ENCODE measurements at places on chromosomes 11 and 22. TPM values are rescaled to one million over a fixed set of nuclear protein-coding genes. Genes with fewer than 3 reads are reported as not detected.

- DNase-seq = peak; percentile 4
Measured at GRCh38 chr11:68581439-68581838, 102.9 kb upstream of the GAL start.

- DNase-seq = no peak
Measured at GRCh38 chr11:86230179-86230804, 14.3 kb upstream of the EED start.

Gene CASP1
- total RNA-seq = 21.0 TPM

Gene TRIM49
- total RNA-seq = not detected

Gene RTN4RL2
- 0.90 TPM for total RNA-seq

GRCh38 chr11:66181632-66182315 is 86.7 kb upstream of the RAB1B start:
- peak; percentile 72 for DNase-seq

Gene OR10G6
- total RNA-seq = not detected

GRCh38 chr11:59479906-59480305 is 6.8 kb downstream of the OR4D10 start:
- DNase-seq = no peak

GRCh38 chr22:27238935-27239510 is 562.5 kb downstream of the MN1 start:
- DNase-seq = peak; percentile 99

Gene CHRNA10
- total RNA-seq = 1.1 TPM

DNA sequence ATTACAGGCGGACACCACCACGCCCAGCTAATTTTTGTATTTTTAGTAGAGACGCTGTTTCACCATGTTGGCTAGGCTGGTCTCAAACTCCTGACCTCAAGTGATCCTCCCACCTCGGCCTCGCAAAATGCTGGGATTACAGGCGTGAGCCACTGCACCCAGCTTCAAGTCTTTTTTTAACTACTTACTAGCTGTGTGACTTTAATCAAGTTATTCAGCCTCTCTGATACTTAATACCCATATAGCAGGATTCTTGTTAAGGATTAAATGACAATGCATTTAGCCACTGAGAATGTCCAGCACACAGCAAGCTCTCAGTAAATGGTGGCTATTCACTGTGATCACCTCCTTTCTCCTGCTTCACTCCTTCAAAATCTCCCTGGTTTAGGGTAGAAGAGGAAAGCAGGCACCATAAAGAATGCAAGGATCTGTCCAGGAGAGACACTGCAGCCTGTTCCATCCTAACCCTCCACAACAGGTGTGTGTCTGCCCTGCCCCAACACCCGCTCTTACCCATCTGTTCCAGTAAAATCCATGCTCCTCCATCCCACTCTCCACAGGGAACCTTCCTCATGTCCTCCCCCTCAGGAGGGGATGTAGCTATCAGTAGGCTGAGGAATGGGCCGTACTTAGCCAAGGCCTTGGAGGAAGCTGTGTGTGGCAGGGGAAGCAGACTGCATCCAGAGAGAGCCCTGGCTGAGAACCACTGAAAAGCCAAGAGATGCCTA is 69.3 kb downstream of the MICAL3 start:
- no peak for DNase-seq

Gene SLC17A6
- total RNA-seq = not detected

DNA sequence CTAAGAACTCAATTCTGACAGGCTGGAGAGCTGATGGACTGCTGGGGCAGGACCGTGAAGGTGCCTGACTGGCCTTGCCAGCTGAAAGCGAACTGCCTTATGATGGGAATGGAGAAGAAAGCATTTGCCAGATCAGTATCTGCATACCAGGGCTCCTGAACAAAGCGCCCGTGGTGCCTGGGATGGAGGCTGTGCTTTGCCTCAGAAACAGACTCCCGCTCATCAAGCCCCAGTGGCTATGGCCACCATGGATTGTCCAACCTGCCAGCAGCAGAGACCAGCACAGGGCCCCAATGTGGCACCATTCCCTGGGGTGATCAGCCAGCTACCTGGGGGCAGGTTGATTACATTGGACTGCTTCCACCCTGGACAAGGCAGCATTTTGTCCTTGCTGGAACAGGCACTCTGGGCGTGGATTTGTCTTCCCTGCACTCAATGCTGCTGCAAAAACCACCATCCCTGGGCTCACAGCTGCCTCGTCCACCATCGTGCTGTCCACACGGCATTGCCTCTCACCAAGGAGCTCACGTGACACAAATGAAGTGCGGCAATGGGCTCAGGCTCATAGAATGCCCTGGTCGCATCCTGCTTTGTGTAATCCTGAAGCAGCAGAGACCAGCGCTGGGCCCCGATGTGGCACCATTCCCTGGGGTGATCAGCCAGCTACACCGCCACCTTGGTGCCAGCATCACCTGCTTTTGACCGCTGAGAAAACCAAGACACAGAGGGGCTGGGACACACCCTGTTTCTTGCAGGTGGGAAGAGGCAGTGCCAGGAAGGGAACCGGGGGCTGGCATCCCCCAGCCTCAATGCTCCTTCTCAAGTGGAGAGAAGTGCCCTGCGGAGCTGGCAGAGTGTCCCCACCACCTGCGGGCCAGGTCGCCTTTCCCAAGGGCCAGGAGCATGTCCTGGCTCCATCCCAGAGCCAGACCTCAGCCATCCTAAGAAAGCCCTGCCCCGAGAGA is 1367.5 kb downstream of the BRD1 start:
- no peak for DNase-seq

DNA sequence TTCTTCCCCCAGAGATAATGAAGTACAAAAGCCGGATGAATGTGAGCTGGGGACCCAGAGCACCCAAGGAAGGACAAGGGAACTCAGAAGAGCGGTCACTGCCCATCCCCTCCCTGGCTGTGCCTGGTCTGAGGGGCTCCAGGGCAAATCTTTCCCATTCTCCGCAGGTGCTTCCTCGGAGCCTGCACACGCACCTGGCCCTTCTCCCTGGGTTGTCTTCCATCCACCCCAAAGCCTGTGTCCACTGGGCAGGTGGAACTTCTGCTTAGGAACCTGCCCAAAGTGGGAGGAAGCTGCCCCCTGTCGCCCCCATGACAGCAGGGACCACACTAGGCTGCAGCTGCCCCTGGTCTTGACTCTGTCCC is 121.0 kb upstream of the FGF3 start:
- DNase-seq = no peak

- DNase-seq = no peak
Measured at GRCh38 chr11:102361086-102362031, 14.3 kb downstream of the BIRC2 start.

DNA sequence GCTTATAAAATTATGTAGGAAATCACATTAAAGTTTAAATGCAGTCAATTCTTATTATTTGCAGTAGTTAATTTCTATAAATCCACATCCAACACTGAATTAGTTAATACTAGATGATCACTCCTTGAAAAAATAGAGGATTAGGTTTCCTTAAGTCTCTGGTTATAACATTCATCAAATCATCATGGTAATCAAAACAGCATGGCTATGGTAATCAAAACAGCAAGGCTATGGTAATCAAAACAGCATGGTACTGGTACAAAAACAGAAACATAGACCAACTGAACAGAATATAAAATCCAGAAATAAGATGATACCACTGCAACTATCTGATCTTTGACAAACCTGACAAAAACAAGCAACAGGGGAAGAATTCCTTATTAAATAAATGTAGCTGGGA is 814.6 kb upstream of the CCDC179 start:
- DNase-seq = no peak

GRCh38 chr11:45468267-45468856 is 182.2 kb upstream of the SYT13 start:
- DNase-seq = no peak

Gene OR10A2
- total RNA-seq = not detected

DNA sequence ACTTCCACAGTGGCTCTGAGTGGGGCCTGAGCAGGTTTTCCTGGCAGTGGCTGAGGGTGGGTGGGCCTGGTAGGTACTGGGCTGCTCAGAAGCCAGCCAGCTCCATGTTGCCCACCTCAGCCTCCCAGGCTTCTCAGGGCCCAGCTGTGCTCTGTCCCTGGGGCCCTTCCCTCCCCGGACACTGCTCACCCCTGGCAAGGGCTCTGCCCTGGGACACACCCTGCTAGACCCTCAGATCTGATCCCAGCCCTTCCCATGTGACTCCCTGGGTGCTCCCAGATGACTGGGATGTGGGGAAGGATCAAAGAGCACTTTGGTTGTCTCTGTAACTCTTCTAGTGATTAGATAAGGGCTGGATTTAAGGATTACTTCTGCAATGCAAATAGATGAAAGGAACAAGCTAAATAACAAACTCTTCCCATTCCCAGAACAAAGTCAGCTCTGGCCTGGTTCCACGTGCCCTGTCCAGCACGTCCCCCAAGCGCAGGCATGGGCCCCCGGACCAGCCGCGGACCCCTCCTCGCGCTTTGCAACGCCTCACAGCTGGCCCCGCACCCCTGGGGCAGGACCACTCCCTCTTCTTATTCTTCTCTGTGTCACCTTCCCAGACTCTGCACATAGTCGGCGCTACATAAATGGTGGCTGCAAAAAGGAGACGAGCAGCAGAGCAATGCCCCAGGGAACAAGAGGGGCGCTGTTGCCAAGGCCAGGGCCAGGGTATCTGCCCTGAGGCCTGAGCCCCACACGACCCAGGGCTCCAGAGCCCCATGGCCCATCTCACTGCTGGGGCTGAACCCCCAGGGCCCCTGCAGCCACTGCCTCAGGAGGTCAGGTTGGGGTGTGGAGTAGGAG is 5.7 kb upstream of the KRTAP5-6 start:
- no peak for DNase-seq

Gene CUL5
- 39.1 TPM for total RNA-seq

Gene MMP8
- not detected for total RNA-seq

DNA sequence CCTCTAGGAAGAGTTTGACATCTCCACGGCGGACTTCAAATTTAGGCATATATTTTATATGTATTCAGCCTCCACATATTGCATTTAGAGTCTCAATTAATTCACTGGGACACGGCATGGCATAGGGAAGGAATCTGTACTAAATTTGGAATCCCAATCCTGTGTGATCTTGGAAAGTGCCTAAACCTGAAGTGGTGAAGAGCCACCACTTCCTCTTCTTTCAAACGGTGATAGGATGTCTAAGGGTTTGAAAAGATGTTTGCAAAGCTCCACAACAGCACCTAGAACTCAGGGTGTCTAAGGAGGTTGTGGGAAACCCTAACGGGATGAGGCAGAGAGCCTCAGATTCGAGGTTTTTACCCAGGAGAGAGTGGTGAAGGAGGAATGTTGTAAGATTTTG is 1.0 kb upstream of the L3MBTL2 start:
- no peak for DNase-seq

DNA sequence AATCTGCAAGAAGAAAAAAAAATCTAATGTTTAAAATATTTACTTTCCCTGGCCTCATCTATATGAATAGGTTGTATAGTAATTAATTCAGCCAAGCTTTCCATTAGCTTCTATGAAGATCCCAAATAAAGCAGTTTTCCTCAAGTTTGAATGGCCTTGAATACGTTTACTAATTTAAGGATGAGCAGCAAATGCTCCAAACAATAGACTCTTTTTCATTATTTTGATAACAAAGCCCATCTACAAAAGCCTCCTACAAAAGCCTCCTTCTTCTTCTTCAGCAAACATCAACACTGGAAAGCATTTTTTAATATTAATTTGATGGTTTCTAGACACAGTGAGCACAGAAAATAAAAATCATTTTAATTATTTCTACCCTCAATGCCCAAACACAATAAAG is 1130.3 kb upstream of the CNTN5 start:
- DNase-seq = no peak

Gene SHISA8
- total RNA-seq = not detected

Gene CHRM4
- total RNA-seq = not detected

Gene DNAJC24
- total RNA-seq = 20.0 TPM

GRCh38 chr11:117820516-117820915 is 4.0 kb downstream of the FXYD2 start:
- no peak for DNase-seq

DNA sequence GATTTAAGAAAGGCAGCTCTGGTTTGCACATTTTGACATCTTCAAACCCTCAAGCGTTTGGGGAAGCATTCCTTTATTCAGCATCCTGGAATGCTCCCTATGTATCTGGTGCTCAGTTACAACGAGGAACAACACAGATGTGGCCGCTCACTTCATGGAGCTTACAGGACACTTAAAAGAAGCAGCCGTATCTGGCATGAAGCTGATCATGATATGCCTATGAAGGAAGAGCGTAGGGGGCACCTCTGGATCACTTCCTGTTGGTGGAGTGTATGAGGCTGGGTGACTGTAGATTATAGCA is 72.3 kb upstream of the TP53I11 start:
- DNase-seq = no peak

DNA sequence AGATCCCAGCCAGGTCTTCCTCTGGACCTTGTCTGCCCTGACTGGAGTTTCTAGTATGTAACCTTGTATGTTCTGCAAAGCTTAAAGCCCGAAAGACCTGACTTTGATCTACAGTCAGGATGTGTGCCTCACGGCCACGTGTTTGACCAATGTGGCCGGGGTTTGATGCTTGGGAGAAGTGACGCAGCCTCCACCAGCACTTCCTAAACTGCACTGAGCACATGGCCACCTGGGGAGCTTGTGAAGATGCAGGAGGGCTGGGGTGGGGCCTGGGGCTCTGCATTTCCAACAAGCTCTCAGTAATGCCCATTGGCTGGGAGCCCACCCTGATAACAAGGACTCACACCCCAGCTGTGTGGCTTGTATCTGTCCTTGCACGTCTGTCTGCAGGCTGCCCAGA is 53.2 kb downstream of the NAT10 start:
- DNase-seq = no peak

- DNase-seq = no peak
Measured at GRCh38 chr11:134521001-134521400, 109.0 kb upstream of the B3GAT1 start.

GRCh38 chr11:14956111-14956510 is 16.0 kb downstream of the CALCA start:
- DNase-seq = no peak

DNA sequence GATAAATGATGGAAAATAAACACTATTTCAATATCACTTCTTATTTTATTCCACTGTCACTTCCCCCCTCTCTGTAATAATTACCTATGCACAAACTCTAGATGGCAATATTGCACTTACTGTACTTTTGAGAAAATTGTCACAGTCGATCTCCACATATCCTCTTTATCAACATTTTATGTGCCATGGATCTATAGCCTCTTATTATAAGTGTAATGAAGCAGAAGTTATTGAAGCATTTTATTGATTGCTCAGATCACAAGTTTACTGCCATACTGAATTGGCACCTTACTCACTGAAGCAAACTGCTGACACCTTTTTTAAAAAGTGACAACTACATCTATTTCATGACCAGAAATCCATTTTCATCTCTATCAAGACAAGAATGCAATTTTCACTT is 133.4 kb downstream of the DCDC1 start:
- peak; percentile 20 for DNase-seq

DNA sequence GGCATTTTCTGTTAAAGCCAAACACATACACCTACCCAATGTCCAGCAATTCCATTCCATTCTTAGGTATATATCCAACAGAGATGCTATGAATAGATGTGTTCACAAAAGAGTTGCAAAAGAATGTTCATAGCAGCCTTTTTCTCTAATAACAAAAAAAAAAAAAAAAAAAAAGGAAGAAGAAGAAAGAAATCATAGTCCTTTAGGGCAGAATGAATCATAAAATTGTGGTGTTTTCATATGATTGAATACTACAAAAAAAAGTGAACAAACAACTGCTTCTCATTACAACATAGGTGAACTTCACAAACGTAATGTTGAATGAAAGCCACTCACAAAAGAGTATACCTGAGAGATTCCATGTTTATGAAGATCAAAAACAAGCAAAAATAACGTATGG is 66.8 kb upstream of the GRK3 start:
- DNase-seq = no peak

Gene TTC9C
- 20.3 TPM for total RNA-seq

- DNase-seq = no peak
Measured at GRCh38 chr11:65787649-65788622, 1.1 kb downstream of the OVOL1 start.

- no peak for DNase-seq
Measured at GRCh38 chr11:66151273-66151672, 81.2 kb downstream of the PACS1 start.

Gene TUBA8
- not detected for total RNA-seq

Gene CAVIN3
- 323 TPM for total RNA-seq
